ENCODE measurements at places on chromosomes 16 and 17.

DNA sequence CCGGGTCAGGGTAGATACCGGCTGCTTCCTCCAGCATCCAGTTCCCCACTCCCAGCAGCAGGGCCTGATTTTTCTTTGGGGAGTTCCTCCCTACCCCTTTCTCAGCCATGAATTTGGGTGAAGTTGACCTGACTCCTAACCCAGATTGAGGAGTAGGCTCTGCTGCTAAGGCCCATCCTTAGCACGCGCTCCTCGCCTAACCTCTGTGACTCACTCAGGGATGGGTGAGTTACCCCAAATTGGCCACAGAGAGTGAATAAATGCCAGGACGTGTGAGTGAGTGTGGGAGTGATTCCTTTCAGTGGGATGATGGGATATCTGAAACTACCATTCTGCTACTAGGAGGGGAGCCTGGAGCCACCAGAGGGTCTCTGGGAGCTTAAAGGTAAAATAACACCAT lies 28.9 kb upstream of the ABCC12 start:
- DNase-seq, result no peak

GRCh38 chr17:39951924-39952679 lies 10.7 kb upstream of the GSDMA start:
- DNase-seq, result no peak

- DNase-seq, result no peak
Measured at GRCh38 chr16:26606381-26607150, 460.2 kb upstream of the C16orf82 start.

DNA sequence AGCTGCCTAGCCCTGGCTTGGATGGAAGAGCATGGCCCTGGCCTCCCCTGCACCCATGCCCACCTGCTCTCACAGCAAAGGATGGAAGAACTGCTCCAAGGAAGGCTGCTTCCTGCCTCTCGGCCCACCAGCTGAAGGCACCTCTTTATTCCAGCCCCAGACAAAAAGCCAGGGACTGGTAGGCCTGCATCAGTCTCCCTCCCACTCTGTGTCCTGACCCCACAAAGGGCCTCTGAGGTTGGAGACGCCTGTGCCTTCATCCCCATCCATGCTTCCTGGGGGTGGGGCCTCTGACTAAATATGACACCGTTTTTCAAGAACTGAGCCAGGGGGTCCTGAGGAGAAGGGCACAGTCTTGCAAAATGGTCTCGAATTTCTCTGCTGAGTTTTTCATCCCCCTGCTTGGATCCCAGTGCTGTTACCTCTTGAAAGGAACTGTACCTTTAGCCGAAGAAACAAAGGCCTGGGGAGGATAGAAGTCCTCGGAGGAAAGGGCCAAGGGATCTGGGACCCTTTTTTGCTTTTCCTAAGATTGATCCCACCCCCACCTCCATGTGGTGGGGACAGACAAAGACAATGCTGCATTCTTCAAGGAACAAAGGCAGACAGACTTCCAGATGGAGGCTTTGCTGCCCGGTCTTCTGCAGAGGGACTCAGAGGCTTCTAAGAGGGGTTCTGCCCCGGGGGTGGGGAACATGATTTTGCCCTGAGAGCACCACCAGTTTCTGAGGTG lies 5.2 kb downstream of the C17orf50 start:
- DNase-seq, result no peak

DNA sequence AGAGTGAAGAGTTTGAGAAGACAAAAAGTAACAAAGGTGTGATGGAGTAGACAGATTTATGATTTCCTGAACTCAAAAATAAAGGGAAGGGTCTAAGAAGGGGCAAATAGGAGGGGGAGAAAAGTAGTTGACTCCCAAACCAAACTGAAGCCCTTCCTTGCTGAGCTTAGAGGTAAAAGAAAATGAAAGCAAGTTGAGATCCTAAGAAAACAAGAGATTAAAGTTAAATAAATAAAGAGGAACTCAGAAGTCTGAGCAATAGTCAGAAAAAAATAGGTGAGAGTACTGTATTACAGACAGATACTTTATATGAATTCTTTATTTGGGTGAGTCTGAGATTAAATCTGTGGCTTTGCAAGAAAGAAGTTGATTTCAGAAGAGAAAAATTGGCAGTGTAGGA lies 3.3 kb upstream of the PSMD12 start:
- DNase-seq, result no peak

GRCh38 chr16:50299508-50300105 lies 33.3 kb downstream of the ADCY7 start:
- DNase-seq, result no peak

DNA sequence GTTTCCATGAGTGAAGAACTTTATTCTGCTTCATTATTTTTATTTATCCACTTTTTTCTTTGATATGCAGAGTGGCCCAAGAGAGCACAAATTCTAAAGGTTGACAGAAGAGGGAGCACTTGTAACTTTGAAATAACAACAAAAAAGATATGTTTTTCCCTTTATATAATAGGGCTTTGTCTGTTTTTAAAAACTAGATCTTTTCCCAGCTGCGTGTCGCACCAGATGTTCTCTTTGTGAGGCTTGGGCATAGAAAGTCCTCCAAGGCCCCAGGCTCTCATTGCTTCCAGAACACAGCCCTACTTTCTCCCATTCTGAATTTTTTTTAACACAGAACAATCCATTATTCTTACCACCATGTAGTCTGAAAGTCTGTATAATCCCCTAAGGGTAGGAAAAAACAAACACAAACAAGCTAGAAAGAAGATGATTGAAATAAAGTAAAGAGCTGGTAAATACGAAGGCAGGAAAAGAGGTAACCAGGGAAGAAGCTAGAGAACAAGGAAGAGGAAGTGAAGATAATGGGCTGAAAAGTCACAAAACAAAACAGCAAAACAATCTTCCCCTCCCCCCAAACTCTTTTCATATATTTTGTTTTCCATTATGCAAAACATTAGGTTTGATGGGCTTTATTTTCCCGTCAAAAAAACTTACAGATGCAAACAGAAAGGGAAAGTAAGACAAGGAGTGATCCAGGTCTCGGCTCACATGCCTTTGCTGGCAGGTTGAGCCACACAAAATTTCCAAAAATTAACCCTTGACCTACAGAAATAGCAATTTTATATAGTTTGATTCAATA lies 160.4 kb downstream of the ABCA8 start:
- peak; percentile 0 for DNase-seq

- DNase-seq, result no peak
Measured at GRCh38 chr16:11058832-11059231, 114.5 kb downstream of the CLEC16A start.

Measured in CD4-positive, alpha-beta T cell treated with Interleukin-21 for 1 hour (primary cell).